ENCODE measurements at places on chromosomes 5 and 9. TPM values are rescaled to one million over a fixed set of nuclear protein-coding genes. Genes with fewer than 3 reads are reported as not detected.

- no peak for DNase-seq
Observed at GRCh38 chr9:12764150-12764549, 10.7 kb upstream of the LURAP1L start.

DNA sequence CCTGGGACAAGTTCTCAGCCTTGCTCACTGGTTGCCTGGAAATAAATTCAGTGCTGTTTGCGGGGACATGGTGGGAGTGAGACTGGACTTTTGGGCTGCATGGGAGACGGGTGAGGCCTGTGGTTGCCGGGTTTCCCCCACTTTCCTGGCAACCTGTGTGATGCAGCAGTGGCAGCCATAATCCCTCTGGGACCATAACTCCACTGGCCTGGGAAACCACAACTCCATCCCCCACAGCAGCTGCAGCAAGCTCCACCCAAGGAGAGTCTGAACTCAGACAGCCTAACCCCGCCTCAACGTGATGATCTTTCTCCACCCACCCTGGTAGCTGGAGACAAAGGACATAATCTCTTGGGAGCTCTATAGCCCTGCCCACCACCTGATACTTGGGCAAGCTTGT lies 349.9 kb downstream of the PIK3R1 start:
- no peak for DNase-seq

DNA sequence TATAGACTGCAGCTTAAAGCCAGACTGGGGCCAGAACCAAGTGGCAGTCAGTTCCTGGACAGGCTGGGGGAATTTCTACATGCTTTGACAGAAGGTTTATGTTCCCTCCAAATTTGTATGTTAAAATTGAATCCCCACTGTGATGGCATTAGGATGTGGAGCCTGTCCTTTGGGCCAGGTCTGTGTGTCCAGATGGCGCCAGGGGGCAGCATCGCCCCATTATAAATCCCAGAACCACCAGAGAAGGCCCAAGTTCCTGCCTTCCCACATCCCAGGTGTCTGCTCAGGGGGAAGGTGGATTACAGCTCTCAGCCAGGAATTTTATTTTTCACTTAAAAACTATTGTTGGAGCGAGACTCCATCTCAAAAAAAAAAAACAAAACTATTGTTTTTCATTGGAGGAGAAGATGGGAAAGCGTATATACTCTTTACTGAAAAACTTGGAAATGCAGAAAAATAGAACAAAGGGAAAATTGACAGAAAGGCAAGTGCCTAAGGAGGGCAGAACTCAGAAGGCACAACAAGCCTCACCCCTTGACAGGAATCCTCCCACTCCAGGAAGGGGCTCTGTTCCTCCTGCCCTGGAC lies 5.0 kb downstream of the IL3 start:
- peak; percentile 60 for DNase-seq

GRCh38 chr5:128213833-128214232 lies 130.3 kb downstream of the SLC12A2 start:
- no peak for DNase-seq

INSL4 gene
- total RNA-seq: not detected

Data from fibroblast of lung (primary cell).